ENCODE measurements at places on chromosomes 12 and 14.

- no peak for DNase-seq
Measured at GRCh38 chr12:9073076-9073475, 42.6 kb downstream of the A2M start.

- peak; percentile 54 for DNase-seq
Measured at GRCh38 chr12:570435-570920, 92.8 kb downstream of the NINJ2 start.

DNA sequence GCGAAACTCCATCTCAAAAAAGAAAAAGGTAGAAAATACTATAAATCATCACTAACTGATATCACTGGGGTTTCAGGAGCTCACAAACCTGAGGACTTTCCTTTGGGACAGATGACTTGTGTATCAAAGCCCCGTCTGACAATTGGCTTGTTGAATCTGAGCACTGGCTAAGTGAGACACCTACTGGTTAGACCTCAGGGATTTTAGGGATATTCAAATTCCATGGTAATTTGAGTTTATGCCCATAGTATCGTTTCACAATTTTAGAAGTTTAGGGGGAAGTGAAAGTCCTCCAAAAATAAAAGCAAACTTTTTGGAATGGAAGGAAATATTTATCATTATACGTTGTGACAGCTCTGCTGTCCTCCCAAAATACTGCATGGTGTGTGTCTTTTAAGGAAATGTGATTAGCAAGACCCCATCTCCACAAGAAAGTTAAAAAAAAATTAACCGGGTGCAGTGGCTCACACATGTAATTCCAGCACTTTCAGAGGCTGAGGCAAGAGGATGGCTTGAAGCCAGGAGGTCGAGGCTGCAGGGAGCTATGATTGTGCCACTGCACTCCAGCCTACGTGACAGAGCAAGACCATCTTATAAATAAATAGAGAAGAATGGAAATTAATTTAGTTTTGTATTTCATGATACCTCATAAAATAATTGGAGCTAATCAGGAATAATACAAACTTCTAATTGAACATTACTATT lies 49.2 kb downstream of the FBXL14 start:
- no peak for DNase-seq

GRCh38 chr12:118034429-118035189 lies 18.1 kb downstream of the RFC5 start:
- peak; percentile 37 for DNase-seq

DNA sequence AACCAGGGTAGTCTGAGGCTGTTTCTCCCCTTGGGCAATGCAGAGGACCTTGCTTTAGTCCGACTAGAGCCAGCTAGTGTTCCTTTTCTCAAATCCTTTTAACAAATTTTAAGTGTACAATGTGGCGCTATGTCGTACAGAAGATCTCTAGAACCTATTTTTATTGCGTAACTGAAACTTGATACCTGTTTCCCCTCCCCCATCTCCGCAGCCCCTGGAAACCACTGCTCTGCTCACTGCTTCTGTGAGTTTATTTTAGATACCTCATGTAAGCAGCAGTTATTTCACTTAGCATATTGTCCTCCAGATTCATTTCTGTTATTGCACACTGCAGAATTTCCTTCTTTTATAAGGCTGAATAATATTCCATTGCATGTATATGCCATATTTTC lies 1092.3 kb downstream of the AACS start:
- DNase-seq: no peak

- no peak for DNase-seq
Measured at GRCh38 chr14:31567655-31568054, 6.5 kb downstream of the NUBPL start.

DNA sequence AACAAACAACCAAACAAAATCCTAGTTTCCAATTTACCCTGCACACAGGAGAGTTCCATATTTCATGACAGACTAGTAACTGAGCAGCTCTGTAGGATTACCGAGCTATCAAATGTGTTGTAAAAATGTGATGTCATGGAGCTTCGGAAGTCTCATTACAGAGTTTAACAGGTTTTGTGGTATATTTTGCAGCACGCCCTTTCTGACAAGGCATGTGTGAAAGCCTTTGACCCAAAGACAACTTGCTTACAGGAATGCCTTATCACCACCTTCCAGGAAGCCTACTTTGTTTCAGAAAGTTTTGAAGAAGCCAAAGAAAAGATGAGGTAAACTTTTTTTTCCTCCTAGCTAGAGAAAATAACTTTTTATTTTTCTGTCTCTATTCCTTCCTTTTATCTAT lies 92.4 kb downstream of the TPH2 start:
- no peak for DNase-seq

- no peak for DNase-seq
Measured at GRCh38 chr14:99338313-99338712, 66.3 kb upstream of the BCL11B start.

DNA sequence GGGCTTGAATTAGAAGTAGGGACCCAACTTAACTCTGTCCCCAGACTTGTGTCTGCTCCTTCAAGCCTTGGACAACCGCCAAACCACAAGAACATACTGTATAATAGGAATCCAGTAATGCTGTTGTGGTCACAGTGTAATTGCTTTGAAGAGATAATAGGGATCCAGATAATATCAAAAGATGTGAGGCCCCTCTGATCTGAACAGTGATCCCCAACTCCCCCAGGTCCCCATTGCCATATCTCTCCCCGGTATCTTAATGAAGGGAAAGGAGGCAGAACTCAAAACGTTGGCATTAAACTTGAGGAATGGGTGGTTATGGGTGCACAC lies 8.5 kb upstream of the PLEKHH1 start:
- no peak for DNase-seq

- no peak for DNase-seq
Measured at GRCh38 chr14:93950948-93951634, 23.9 kb downstream of the FAM181A start.

DNA sequence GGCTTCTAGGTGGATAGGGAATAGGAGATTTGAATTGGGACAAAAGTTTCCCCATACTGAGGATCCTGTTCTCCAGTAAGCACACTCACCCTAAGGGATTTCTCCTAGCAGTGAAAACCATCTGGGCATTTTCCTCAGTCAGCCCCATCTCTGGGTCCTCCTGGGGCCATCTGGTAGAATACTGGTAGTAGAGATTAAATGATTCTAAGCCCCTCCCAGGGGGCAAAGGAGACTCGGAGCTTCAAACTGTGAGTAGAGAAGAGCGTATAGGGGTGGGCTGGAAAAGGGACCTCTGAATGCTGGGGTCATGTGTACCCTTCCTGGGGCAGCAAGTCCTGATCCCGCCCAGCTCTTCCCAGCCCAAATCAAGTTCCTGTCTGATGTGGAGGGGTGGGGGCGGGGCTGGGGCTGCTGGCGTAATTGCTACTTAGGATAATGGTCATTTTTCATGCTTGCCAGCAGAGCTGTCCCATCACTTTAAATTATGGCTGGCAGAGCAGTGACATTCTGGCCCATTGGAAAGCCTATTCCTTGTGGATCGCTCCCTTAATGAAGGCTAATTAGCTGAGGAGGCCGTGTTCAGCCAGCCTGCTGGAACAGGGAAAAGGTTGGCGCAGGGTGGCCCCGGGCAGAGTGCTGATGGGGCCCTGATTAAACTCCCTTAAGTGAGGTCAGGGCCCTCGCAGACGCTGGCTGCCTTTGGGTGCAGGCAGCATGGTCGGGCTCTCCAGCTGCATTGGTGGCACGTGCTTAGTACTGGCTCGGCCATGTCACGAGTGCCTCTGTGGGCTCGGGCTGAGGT lies 127.8 kb downstream of the TSPAN9 start:
- no peak for DNase-seq

DNA sequence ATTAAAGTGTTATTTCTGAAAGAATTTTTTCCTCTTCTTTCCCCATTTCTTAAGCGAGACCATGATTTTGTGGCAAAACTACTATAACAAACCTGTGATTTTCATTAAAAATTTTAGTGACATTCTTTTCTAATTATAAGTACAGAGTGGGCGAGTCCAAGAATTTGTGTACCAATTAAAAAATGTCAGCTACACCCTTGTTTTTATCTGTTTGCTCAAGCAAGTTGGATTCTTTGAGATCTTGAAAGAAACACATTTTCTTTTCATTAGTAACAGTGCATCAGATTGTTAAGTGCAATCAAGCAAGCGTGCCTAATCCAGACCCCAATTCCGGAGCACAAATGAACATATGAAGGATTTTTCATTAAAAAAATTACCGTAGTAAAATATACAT lies 338.8 kb upstream of the DDHD1 start:
- no peak for DNase-seq

GRCh38 chr12:70722584-70723343 lies 85.5 kb upstream of the PTPRB start:
- no peak for DNase-seq

GRCh38 chr12:122865268-122866231 lies 30.3 kb downstream of the HIP1R start:
- DNase-seq: no peak

DNA sequence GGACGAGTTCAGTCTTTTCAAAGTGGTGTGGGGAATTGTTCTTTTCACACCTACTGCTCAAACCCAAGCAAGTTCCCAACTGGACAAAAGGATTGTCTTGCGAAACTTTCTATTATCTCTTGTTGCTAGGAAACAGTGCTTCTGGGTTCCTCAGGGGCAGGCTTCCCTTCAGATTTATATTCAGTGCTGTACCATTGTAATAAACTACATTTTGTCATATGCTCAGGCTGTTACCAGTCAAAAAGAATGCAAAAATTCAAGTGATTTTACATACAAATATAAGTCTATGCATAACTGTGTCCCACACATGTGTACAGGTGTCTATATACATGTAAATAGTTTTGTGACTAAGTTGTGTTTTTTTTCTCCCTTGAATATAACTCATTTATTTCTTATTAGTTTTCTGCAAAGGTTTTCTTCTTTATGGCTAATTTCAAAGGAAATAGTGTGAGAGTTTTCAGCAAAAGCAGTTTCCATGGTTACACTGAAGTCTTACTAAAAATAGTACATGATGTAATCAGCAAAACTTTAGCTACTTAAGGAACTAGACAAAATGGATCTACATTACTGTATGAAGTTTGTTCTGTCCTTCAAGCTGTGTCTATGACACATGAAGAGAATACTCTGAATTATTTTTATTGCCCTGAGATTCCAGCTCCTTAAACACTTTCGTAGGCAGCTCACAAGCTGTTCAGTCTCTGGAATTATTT lies 430.2 kb upstream of the TMPO start:
- DNase-seq: no peak

DNA sequence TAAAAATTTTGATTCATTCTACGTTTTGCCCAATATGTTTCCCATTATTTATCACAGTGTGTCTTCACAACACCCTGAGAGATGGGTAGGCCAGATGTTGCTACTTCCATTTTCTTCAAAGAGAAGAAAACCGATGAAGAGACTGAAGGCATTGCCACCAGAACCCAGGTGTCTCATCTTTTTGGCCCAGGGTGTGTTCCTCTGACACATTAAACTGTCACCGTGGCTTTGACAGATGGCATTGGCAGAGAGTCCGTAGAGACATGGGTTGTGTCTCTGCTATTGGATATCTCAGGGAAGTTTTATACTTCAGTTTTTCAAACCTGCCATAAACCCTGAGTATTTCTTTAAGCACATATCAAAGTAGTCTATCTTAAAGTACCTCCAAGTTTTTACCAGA lies 11.3 kb upstream of the NUDT4 start:
- no peak for DNase-seq

GRCh38 chr14:30108975-30109700 lies 181.5 kb upstream of the PRKD1 start:
- DNase-seq: peak; percentile 56

DNA sequence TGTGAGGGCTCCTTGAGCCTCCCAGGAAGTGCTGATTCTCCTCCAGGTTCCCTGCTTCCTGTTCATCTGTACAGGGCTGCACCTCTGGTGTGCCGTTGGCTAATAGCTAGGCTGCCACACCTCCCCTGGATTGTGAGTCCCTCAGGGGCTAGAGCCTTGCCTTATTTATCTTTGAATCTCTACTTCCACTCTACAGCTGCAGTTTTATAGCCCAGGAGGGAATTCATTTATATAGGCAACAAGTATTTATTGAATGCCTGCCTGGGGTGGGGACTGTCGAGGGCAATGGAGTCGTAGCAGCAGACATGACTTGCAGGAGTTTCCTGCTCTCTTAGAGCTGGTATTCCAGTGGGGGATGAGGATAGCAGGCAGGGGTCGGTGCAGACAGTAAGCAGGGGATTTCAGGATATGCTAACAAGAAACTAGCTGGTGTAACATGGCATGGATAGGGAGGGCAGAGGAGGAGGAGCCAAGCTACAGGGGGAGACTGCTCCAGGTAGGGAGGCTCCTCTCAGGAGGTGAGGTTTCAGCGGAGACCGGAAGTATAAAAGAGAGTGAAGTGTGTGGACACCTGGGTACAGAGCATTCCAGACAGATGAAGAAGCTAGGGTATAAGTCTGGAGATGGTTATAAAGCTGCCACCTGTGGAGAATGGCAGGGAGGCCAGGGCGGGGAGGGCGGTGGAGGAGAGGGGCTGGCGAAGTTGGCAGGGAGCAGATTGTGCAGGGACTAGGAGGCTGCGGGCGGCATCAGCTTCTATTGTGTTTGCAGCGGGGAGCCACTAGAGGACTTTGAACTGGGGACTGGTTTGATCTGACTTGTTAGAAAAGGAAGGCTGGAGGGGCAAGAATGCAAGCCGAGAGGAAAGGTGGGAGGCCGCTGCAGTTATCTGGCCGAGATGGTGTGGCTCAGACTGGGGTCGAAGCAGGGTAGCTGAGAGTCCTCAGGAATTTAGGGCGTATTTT lies 17.2 kb downstream of the USP30 start:
- DNase-seq: no peak

GRCh38 chr12:71085575-71085974 lies 72.2 kb downstream of the TSPAN8 start:
- DNase-seq: no peak

GRCh38 chr14:62289471-62289870 lies 527.3 kb downstream of the SNAPC1 start:
- peak; percentile 32 for DNase-seq

DNA sequence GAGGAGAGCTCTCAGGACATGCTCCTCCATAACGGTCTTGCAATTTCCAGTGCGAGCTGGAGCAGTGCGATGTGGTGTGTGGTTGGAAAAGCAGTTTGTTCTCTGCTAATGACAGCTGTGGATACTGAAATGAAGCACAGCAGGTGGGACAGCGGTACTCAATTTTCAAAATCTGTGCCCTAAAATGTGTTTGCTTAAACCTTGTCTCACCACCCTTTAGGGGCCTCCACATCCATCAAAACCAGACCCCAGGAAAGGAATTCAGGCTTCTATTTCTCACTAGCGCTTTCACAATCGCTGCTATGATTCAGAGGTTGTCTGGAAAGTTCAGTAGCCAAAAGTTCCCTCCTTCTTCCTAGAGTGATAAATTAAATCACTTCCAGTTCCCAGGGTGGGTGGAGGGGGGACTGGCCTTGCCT lies 440.8 kb downstream of the EGLN3 start:
- DNase-seq: no peak
